ENCODE measurements at places on chromosomes 5 and 9.
A peak's percentile ranks its signal among the peaks of the same experiment; 100 is the strongest.

- no peak for DNase-seq
These were observed 22.2 kb downstream of the COL27A1 start for GRCh38 chr9:114177423-114178064.

DNA sequence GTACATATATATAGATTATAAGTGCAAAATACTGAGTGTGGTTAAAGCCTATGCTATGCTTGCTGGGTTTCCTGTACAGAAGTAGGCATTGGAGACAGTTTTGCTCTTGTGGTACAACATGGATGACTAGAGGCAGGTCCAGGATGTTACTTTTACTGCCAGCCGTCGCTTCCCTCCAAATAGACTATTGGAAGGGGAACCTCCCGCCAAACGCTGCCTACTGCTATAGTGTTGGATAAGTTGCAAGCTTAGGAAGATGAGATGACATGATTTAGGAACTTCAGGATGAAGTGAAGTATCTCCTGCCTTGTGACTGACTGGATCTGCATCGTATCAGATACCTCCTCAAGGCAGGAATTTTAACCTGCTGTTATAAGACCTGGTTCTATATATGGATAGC lies 30.9 kb downstream of the JAK2 start:
- DNase-seq, result no peak

DNA sequence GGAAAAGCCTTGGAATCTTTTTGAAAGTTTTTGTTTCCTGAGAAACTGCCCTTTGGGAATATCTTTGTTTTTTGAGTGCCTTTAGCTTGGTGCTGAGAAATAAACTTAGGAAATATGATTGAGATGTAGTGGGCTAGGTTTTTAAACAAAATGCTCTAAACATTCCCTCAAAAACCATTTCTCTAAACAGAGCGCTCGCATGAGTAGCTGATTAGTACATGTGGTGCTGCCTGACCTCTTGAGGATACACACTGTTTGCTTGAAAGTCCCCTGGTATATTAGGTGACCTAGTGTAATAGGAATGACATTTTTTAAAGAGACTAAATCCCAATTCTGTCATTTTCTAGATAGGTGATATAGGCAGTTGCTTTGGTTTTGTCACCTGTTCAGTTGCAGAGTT lies 132.3 kb downstream of the ADAMTSL1 start:
- DNase-seq, result no peak

GRCh38 chr5:109917966-109918365 lies 228.2 kb downstream of the MAN2A1 start:
- DNase-seq, result no peak

GRCh38 chr9:98935071-98935505 lies 8.6 kb upstream of the COL15A1 start:
- DNase-seq, result no peak

GRCh38 chr9:6272229-6272598 lies 56.0 kb upstream of the TPD52L3 start:
- no peak for DNase-seq

DNA sequence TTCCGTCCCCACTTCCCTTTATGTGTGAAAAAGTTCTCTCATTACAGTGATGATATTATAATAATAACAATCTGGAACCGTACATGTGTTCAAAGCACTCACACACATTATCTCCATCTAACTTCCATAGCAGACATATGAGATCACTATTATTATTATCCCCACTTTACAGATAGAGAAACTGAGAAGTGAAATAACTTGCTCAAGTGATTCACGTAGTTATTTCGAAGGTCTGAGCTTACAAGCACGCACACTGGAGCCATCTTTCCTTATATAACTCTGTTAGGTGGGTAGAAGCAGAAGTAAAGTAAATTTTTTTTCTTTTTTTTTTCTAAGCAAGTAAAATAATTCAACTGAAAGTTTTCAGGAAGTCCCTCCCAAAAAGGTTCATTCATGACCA lies 62.9 kb upstream of the PTGER4 start:
- no peak for DNase-seq

- no peak for DNase-seq
These were observed 80.0 kb downstream of the TMEM215 start for GRCh38 chr9:32863291-32863690.

- DNase-seq, result no peak
These were observed 204.8 kb downstream of the DCP2 start for GRCh38 chr5:113181409-113181808.

GRCh38 chr9:113650207-113651131 lies 186.9 kb downstream of the RGS3 start:
- no peak for DNase-seq

DNA sequence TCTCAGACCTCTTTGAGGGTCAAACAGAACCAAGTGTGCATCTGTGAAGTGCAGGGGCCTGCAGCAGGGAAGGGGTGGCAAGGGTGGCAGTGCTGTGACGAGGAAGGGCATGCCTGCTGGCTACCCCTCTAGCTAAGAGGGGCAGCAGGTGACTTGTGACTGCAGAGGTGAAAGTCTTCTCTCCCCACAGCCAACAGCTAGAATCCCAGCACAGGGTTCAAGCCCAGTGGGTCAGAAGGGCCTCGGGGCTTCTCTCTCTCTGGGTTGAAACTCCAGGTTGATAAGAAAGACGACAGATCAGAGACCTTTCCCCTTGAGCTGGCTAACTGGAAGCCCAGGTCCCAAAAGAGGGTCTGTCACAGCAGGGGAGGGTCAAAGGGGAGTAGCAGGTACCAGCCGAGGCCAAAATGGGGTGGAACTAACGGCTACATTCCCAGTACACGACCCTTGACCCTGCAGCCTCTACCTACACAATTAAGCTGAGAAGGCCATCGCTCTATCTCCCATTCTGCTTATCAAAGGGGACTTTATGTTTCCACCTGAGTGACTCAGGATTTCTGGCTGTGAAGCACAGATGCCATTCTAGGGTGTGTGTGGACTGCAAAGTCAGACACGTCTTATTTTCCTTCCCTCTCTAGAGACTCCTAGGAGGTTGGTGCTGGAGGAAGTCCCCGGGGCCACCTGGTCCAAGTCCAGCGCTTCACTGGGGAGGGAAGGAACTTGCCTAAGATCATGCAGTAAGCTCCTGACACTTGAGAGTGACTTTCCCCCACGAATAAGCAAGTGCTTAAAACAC lies 14.6 kb downstream of the ANKS6 start:
- DNase-seq, result no peak

- no peak for DNase-seq
These were observed 310.6 kb downstream of the DIRAS2 start for GRCh38 chr9:90331826-90332575.

- DNase-seq, result no peak
These were observed 1.5 kb downstream of the AK6 start for GRCh38 chr5:69367697-69368279.

- DNase-seq, result no peak
These were observed 12.6 kb upstream of the DHFR start for GRCh38 chr5:80667384-80667783.

GRCh38 chr9:78972303-78972999 lies 599.3 kb upstream of the TLE4 start:
- no peak for DNase-seq

DNA sequence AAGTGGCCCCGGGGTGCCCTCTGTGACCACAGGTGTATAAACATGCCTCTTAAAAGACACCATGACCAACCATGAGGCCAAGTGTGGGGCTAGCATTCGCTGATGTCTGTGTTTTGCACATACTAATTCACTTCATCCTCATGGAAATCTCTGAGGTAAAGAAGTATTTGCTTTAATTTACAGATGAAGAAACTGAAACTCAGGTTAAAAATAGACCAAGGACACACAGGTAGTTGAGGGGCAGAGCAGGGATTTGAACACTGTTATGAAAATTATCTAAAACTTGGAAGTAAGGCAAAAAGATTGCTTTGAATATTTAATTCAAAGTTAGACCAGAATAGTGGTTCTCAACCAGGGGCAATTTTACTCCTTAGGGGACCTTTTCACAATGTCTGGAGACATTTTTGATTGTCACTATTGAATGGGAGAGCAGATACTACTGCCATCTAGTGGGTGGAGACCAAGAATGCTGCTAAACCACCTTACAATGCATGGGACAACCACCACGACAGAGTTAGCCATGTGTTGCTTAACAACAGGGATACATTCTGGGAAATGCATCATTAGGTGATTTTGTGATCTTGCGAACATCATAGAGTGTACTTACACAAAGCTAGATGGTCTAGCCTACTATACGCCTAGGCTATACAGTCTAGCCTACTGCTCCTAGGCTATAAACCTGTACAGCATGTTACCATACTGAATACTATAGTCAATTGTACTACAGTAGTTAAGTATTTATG lies 8.0 kb upstream of the FXN start:
- DNase-seq, result peak; percentile 71

DNA sequence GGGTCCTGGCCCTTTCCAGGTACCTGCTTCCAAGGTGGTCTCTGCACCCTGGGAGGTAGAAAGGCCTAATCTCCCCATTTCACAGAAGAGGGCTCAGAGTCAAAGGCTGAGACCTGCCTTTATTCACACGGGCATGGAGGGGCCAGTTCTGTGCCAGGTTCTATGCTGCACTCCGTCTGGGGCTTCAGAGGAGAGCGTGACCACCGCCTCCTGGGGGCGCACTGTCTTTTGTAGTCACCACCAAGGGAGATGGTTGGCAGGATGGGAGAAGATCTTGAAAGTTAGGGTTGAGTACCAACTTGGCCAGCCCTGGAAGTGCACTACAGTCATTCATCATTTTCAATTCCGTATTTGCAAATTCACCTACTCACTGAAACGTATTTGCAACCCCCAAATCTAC lies 23.7 kb upstream of the PRDM12 start:
- DNase-seq, result no peak

DNA sequence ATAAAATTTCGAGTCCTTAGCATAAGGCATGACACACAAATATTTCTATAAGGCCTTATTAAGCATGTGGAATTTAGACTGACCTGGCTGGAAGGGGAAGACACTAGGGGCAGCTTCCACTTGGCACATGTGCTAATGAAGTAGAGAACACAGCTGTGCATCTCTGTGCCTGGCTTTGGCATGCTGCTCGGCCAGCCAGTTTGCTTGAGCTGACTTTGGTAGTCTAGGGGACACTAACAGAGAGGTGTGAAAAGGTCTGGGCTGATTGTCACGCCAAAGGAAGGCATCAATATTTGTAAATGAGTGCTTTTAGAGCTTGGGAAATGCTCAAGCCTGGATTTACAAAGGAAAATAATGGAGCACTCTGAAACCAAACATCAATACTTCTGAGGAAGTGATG lies 723.7 kb downstream of the PRELID2 start:
- DNase-seq, result no peak

- no peak for DNase-seq
These were observed 8.0 kb upstream of the PCA3 start for GRCh38 chr9:76756268-76756640.

- DNase-seq, result no peak
These were observed 133.1 kb downstream of the DOCK8 start for GRCh38 chr9:347667-348292.

DNA sequence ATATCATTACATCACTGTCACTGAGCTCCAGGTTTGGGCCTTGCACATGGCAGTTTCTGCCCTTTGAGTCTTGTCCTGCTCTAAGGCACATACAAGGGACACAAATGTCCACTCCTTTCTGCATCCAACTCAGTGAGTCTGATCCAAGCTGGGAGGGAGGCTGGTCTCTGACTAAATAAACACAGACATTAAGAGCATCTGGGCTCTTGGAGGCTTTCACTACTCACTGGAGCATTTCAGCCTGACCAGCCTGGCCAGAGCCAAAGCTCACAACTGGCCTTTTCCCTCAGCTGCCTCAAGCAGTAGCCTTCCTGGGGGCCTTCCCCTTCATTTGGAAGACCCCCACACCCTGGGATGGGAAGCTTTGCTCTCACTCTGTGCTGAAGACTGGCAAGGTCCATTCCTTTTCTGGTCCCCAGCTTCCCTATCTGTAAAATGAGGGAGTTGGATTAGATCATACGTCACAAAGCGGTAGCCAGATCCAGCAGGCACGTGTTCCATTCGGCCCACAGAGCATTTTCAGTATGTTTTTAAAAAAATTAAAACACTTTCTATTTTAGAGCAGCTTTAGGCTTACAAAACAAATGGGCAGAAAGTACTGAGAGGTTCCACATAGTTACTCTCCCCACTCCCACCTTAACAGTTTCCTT lies 58.6 kb upstream of the XPA start:
- no peak for DNase-seq

DNA sequence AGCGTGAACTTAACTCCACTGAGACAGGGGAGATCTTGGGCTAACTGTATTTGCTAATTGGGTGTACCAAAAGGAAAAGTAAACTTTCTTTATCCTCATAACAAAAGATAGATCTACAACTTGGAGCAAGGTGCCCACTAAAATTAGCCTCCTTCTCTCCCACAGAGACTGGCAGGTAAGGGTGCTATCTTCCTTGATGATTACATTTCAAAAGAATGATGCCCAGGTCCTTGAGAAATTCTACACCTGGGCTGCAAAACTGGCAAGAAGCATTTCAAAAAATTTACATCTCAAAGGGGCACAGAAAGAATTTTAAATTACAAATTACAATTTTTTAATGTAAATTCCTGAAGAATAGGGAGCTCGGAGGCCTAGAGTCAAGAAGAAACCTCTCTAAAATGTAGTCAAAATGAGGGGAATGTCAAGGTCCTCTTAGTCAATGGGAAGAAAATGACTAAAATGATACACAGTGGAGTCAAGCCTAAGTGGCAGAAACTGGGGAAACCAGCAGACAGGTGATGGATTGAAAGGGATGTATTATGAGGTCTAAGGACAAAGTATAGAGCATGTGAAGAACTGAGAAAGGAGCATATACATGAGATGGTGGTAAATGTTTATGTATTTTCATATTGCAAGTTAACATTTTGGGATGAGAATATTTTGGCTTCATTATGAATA lies 348.3 kb upstream of the TUSC1 start:
- DNase-seq, result no peak

DNA sequence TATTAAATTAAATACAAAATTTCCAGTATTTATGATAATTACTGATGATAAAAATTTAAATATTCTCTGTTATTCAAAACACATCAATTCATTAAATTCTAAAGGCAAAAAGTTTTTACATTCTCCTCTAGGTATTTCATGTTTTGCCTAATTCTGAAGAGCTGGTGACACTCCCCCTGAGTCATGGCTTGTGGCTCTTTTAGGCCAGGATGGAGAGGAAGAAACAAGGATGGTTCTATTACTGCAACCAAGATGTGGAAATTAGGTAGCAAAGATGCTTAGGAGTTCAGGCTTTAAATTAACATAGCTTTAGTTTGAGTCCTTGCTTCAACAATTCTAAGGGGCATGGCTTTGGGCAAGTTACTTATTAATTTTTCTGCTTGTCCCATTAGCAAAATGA lies 1295.8 kb downstream of the EFNA5 start:
- no peak for DNase-seq

- no peak for DNase-seq
These were observed 348.7 kb upstream of the SEMA6A start for GRCh38 chr5:116923344-116923743.

DNA sequence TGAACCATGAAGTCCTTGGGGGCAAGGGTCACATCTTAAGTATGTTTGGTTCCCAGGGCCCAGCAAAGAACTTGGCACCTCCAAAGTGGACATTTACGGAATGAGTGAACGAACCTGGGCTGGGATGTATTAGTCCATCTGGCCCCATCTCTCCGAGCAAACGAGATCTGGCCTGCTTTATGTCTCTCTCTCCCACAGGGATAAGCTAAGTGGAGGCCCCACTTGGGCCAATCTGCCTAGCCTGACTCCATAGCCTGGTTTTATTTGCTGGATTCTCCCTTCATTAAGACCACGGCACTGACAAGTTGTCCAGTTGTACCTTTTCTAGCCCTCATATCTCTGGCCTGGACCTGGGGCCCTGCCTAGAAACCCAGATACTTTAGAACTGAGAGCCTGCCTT lies 2.1 kb downstream of the TTLL11 start:
- no peak for DNase-seq

- DNase-seq, result no peak
These were observed 9.7 kb downstream of the SH3TC2 start for GRCh38 chr5:149053072-149053695.

Data from activated CD4-positive, alpha-beta T cell treated with anti-CD3 and anti-CD28 coated beads, Interleukin-2, amount 50 U/mL, for 16 hours (primary cell).